ENCODE measurements at places on chromosomes 7 and 10.

DNA sequence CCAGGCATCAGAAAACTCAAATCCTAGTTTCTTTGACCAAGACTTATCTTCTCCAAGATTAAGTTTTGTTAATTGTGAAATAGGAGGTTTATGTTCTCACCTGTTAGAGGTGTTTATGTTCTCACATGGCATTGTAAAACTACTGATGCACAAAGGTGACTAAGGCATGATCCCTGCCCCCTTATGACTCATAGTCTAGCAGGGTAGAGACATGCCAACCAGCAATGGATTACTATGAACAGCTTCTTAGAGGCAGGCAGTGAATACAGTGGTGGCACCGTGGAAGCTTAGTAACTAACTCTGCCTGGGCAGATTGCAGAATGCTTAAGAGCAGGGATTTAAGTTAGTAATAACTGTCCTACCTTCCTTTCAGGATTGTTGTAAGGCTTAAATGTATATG lies 400.9 kb downstream of the SORCS3 start:
- DNase-seq, result no peak

- no peak for DNase-seq
Observed at GRCh38 chr10:73366381-73367298, 8.0 kb upstream of the CFAP70 start.

DNA sequence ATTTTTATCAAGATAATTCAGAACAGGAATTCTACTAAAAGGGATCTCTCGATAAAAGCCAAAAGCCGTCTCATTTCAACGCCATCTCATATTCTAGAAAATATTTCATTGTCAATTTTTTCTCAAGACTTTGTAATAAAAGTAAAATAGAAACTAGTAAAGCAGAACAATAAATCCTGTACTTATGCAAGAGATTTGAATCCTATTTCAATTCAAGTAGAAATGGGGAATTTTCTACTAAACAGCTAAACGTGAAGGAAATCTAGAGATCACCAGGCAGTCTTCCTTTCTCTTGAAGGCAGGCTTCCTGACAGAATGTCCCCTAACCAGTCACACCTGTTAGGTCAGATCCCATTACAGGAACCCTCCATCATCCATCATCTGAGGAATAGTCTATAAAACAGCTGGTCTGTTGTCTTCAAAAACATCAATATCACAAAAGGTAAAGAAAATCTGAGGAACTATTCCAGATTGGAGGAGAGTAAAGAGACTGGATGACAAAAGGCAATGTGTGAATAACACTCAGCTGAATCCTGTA lies 23.7 kb downstream of the USP6NL start:
- DNase-seq, result no peak

DNA sequence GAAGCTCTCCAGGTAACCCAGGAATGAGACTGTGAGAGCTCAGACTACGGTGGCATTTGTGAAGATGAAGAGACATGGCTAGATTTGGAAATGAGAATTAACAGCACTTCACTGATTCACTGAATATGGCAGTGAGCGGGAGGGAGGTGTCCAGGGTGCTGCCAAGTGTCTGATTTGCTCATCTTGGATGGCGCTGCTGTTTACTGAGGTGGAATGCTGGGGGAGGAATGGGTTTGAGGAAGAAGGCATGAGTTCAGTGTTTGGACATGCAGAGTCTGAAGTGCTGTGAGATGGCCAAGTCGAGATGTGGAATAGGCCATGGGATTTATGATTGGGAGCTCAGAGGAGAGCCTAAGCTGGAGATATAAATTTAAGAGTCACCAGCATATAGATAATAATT lies 437.1 kb upstream of the NPVF start:
- no peak for DNase-seq

DNA sequence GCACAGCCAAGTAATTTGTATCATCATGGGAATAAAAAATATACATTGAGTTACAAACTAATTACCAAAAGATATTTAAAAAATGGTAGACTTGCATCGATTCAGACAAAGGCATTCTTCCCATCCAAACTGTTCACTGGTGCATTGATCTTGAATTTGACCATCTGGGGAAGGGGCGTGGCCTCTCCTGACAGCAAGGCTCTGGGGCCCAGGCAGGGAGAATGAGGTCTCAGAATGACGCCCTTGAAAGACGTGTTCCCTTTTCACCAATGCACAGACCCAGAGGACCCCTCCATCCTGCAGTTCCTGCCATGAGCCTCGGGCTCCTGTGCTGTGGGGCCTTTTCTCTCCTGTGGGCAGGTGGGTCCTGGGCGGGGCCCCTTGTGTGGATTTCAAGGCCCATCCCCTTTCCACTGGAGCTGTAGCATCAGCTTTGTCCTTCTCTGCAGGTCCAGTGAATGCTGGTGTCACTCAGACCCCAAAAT lies 91.1 kb upstream of the PRSS58 start:
- DNase-seq, result no peak

DNA sequence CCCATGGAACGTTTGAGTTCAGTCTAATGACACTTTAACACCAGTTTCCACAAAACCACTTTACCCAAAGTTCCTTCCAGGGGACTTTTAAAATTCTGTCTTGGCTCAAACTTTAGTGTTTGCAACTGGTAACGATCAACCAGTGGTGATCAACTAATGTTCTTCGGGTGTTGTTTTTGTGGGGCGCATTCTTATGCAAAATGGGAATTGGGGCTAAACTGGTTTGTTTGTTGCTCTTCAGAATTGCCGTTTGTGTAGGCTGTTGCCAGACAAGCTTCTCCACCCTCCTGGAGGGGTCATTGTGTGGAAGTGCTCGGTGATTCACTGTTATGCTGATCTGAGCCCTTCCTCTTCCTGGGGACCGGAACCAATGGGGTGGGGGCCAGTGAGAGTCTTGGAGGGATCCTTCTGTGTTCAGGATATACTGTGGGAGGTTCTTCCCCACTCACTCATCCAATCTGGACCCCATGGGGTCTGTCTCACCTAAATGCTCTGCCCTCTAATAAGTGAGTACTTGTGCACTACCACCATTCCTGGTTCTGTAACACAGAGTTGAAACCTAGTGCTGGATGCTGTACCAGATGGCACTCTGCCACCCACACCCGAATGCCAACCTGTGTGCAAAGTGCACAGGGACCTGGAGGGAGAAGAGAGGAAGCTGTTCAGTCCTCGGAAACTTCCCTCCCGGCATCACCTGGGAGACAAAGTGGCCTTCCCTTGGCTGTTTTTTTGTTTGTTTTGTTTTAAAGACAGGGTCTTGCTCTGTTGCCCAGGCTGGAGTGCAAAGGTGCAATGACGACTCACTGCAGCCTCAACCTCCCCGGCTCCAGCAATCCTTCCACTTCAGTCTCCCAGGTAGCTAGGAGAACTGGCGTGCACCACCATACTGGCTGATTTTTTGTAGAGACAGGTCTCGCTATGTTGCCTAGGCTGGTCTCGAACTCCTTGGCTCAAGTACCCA lies 2.1 kb downstream of the NFE2L3 start:
- DNase-seq, result no peak

GRCh38 chr10:10160821-10161312 lies 856.8 kb upstream of the CELF2 start:
- DNase-seq, result no peak
